ENCODE measurements at places on chromosomes 4 and X.
A peak's percentile ranks its signal among the peaks of the same experiment; 100 is the strongest.

- DNase-seq: no peak
Measured at GRCh38 chrX:47683184-47683828, 24.3 kb upstream of the UXT start.

DNA sequence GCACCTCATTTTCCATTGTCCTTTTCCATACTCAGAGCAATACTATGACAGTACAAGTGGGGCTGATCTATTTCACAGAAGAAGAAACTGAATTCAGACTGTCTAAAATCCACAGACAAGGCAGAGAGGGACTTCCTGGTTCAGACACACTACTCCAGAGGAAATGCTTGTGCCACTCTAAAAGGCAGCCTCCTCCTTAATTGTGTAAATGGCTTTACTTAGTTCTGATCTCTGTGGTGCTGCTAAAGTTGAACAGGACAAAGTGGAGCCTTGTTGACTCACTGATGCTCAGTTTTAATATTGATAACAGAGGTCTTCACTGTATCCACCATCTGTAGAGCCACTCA lies 122.4 kb downstream of the KIT start:
- DNase-seq: no peak

DNA sequence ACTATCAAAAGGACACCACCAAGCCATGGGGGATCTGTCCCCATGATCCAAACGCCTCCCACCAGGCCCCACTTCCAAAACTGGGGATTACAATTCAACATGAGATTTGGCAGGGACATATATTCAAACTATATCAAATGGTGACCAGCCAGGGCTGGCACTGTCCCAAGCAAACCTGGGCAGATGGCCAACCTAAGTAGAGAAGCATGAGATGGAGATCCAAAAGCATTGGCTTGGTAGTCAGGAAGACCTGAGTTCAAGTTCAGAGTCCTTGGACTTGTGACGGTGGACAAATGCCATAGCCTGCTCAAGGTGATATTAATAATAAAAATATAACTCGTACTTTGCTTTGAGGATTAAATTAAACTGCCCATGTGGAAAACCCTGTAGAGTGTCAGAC lies 79.2 kb upstream of the HS3ST1 start:
- DNase-seq: no peak

GRCh38 chr4:101418055-101418454 lies 70.7 kb upstream of the PPP3CA start:
- DNase-seq: peak; percentile 74

GRCh38 chr4:173254646-173255045 lies 79.5 kb downstream of the HMGB2 start:
- no peak for DNase-seq

- DNase-seq: no peak
Measured at GRCh38 chr4:40881096-40881495, 131.3 kb downstream of the NSUN7 start.

GRCh38 chr4:38455092-38455862 lies 208.7 kb upstream of the KLF3 start:
- no peak for DNase-seq

- no peak for DNase-seq
Measured at GRCh38 chr4:44638091-44638490, 13.3 kb downstream of the YIPF7 start.

DNA sequence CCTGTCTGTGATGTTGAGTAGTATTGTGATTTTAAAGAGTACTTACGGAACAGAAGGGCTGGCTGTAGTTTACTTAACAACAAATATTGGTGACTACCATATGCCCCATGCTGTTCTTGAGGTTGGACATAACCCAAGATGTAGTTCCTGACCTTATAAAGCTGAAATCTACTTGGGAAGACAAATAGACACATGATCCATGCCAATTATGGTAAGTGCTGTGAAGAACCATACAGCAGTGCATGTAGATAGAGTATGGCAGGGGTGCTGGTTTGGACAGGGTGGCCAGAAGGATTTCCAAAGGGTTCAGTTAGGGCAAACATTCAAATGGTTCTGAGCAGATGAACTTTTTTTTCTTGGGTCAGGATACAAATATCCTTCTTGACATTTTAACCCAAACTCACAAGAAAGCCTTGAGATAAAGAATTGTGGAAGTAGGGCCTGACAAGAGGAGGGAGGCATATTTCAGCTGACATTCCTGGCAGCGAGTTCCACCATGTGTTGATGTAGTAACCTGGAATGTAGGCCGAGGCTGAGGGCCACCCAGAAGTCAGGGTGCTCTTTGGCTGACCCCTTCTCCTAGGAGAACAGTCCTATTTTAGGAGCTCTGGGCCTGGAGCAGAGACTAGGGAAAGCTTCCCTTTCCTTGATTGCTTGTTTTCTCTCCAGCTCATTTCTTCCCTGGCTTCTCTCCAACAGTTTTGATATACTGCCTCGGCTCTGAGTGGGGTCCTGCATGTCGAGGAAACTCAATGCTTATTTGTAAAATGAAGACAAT lies 74.2 kb downstream of the FREM3 start:
- no peak for DNase-seq

- DNase-seq: no peak
Measured at GRCh38 chr4:98861100-98861884, 67.6 kb downstream of the EIF4E start.

- DNase-seq: no peak
Measured at GRCh38 chrX:65874765-65875164, 165.1 kb downstream of the VSIG4 start.

DNA sequence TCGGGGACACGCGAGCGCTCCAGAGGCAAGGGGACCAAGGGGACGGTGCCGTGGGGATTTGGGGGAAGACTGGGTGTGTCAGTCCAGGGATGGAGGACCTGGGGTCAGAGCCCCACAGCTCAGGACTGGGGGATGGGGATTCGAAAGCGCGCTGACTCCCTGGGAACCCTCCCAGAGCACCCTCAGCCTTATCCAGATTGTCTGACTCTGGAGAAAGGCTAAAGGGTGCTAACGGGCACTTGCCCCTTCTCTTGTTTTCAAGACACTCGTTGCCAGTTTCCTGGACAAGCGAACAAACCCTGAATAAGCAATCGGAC lies 1.1 kb downstream of the DOCK11 start:
- DNase-seq: no peak

GRCh38 chrX:63471004-63471403 lies 119.9 kb upstream of the SPIN4 start:
- no peak for DNase-seq

DNA sequence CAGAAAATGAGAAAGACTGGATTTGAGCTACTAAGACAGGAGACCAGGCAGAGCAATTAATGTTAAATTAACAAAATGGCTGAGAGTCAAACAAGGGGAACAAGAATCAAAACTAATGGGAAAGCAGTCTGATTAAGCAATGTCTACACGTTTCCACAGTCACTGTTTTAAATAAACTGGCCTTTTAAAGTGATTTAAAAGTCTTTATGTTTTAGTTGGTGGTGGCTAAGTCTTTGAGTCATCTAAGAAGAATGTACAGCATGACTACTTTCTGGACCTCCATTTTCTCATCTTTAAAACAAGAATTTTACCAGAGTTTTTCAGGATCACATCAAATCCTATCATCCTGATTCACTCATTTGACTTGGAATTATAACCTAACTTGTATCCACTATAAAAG lies 233.8 kb downstream of the ENOX2 start:
- no peak for DNase-seq

DNA sequence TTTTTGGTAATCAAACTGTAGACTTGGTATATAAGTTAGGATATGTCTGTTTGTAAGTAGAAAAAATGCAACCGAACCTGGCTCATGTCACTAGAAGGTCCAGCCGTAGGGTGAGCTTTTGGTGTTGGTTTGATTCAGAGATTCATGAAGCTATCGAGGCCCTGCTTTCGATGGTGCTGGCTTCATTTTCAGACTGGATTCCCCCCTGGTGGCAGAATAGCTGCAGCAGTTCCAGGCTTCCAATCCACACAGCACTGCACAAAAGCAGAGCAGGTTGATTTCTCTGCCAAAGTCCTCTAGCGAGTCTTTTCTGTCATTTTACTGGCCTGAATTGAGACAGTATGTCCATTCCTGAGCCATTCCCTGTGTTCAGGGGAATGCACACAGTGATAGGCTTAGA lies 33.1 kb downstream of the PDK3 start:
- DNase-seq: peak; percentile 23

DNA sequence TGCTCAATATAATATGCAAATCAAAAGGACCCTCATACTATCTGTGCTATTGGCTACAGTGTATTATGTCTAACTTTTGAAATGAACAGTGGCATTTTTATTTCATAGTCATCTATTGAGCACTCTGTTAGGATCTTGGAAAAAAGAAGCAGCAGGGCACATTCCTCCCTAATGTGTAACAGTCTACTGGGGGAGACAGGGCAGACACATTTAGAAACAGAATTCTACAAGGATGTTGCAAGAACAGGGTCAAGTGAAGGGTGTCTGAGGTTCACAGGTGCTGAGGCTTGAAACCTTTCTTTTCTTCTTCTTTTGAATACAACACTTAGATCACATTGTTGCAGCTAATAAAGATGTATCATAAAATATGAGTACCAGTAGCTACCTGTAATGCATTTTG lies 129.7 kb upstream of the SLC4A4 start:
- DNase-seq: no peak

GRCh38 chr4:74453829-74454742 lies 9.2 kb downstream of the AREG start:
- DNase-seq: no peak

DNA sequence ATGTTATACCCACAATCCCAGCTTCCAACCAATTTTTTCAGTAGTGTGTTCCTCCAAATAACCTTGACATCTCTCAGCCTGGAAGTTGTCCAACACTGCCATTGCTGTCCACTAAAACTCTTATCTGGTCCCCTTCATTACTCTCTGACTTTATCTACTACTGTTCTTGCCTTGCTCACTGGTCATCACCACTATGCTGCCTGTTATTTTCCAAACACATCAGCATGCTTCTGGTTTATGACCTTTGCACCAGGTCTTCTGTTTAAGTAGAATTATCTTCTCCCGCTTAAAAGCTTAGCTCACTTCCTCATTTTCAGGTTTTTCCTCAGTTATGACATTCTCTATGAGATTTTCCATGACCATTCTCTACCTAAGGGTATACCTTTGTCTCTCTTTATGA lies 5.5 kb downstream of the ELMOD2 start:
- no peak for DNase-seq

- no peak for DNase-seq
Measured at GRCh38 chr4:90960433-90960832, 833.2 kb downstream of the CCSER1 start.

DNA sequence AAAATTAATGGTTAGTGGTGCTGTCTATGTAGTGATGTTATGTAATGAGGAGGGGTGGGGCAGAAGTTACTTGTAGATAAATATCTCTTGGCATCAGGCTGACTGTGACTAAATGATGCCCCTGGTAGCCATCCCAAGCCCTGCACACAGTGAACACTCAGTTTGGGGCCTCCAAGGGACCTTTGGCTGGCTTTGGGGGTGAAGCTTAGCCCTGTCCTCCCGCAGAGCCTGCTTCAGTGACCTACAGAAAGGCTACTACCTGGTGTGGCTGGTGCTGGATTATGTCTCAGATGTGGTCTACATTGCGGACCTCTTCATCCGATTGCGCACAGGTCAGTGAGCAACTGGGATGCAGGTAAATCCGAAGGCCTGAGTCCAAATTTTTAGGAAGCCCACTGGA lies 7.8 kb downstream of the CNGA2 start:
- no peak for DNase-seq

- DNase-seq: no peak
Measured at GRCh38 chr4:52059372-52059771, 8.3 kb downstream of the SPATA18 start.

GRCh38 chr4:105683038-105683437 lies 25.5 kb downstream of the INTS12 start:
- DNase-seq: no peak

DNA sequence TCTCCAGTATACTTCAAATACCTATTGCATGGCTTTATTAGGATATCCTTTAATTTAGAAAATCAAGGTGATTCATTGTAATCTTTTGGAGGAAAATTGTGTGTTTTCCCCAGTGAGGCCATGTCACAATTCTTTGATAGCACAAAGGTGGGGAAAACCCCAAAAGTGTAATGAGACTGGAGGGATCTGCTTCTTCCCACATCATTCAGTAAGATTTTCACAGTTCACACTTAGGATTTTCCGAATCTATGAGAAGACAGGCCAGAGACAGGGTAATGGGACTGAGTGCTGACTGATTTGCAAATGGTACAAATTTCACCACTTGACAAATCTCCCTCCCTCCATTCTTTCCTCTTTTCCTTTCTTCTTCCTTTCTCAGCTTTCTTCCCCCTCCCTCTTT lies 181.1 kb downstream of the MGST2 start:
- no peak for DNase-seq

DNA sequence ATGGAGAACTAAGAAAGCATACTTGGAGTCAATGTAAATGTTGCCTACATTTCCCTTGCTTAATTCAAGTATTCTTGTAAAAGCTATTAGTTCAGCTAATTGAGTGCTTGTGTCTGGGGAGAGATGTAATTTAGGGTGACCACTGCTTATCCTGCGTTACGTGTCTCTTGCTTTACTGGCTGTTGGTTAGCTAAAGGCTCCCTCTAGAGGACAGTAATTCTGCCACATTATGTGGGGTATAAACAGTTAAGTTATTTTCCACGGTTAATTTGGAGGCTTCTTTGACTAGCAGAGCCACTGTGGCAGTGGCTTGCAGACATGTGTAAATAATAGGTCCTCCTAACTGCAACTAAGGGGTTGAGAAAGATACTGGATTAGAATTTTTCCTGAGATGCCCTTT lies 25.3 kb upstream of the NAF1 start:
- DNase-seq: no peak

DNA sequence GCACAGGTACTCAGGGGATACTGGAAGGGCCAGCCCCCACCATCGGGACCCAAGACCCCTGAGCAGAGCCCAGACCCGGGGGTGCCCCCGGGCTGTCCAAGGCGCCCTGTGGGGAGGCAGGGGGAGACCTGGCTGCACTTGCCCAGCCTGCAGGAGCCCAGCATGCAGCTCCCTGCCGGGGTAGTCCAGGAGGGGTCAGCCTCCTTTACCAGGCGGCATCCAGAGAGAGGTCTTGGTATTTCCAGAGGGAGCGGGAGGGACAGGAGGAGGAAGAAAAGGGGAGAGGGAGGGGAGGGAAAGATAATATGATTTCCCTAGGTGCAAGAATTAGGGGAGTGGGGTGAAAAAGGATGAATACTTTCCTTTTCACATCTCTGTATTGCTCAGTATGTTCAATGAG lies 97.5 kb downstream of the ABLIM2 start:
- no peak for DNase-seq

- DNase-seq: no peak
Measured at GRCh38 chr4:71239365-71239764, 99.5 kb upstream of the SLC4A4 start.

- DNase-seq: no peak
Measured at GRCh38 chr4:107379054-107379869, 340.8 kb downstream of the PAPSS1 start.

DNA sequence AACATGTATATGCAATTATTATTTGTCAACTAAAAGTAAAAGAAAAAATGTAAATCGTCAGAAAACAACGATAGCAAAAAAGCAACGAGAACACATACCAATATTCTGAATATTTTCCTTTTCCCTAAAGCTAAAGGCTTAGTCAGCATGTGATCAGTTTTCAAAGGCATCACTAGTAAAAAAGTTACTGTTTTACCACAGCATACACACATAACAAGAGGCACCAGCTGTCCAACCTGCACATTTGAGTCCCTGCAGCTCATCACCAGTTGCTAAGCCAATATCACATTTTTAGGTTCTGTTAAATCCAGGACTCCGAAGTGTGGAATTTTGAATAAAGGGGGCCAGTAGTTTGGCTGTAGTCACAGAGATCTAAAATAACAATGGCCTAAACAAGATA lies 203.8 kb downstream of the ADGRA3 start:
- DNase-seq: no peak

- no peak for DNase-seq
Measured at GRCh38 chr4:153296040-153296823, 48.3 kb upstream of the MND1 start.

Measured in immature natural killer cell (primary cell).